ENCODE measurements at places on chromosomes 7 and 10.

DNA sequence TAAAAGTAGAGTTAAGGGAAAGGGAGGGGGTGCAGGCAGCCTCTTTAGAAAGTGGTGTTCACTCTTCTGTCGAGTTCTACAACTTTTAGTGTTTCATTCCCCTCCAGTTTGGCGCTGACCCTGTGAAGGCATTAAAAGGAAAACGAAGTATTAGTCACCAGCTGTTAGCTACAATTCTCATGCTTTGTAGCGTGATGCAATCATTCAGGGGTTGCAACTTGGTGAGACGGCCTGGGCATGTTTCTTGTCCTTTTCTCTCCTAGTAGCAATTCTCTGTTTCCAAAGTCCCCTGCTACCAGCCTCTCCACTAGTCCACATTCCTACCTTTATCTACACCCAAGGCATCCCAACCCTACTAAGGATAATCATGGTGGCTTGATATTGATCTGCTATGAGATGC is 33.7 kb upstream of the DGKI start:
- DNase-seq = peak; percentile 57

- no peak for DNase-seq
Observed at GRCh38 chr7:129807863-129808262, 144.9 kb downstream of the UBE2H start.

DNA sequence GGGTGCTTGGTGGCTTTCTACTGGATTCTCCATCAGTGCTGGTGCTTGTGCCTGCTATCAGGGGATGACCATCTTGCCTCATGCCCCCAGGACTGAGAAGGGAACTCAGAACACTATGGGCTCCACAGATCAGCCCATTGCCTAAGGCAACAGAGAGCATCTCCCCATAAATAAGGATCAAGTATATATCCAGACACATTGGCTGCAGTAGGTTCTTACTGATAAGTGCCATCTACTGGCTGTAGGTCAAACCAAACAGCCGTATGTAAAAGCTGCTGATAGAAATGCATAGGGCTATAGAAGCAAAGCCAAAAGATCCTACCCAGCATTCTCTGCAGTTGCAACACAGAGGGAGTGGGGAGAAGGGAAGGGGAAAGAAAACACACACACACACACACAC is 153.7 kb downstream of the CDK14 start:
- no peak for DNase-seq

DNA sequence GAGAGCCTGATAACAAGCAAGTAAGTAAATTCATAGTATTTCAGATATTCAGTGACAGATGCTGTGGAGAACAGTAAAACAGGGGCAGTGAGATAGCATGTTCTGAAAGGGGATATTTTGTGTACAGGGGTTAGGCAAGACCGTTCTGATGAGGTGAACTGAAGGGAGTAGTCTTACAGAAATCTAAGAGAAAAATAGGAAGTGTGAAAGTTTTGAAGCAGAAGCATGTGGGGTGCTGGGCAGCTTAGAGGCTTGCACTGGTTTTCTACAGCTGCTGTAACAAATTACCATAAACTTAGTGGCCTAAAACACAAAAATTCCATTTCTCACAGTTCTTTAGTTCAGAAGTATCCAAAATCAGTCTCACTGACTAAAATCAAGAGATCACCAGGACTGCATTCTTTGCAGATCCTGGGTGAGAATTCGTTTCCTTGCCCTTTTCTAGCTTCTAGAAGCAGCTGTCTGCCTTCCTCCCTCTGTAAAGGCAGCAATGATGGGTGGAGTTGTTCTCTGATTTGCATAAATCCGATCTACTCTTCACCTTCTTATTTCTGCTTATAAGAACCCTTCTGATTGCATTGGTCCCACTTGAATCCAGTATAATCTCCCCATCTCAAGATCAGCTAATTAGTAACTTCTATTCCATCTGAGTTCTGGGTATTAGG is 7.5 kb upstream of the KLF14 start:
- no peak for DNase-seq

- DNase-seq = no peak
Observed at GRCh38 chr10:132669208-132669861, 116.6 kb downstream of the NKX6-2 start.

GRCh38 chr10:62939698-62940097 is 123.5 kb upstream of the EGR2 start:
- no peak for DNase-seq

DNA sequence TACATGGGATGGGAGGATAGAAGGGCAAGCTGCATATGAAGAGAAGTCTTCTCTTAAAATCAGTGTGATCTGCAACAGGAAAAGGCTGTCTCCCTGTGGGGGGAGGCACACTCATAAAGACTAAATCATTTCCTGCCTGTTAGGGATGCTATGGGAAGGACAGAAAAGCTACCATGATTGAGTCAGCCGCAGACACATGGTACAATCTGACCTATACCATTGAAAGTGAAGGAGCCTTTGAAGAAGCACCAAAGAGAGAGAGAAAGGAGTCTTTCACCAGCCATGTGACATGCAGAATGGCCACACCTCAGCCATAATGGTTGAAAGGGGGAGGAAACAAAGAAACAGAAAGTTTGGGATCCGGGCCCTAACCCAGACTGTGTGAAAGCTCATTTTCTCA is 29.1 kb downstream of the NUDCD3 start:
- no peak for DNase-seq

DNA sequence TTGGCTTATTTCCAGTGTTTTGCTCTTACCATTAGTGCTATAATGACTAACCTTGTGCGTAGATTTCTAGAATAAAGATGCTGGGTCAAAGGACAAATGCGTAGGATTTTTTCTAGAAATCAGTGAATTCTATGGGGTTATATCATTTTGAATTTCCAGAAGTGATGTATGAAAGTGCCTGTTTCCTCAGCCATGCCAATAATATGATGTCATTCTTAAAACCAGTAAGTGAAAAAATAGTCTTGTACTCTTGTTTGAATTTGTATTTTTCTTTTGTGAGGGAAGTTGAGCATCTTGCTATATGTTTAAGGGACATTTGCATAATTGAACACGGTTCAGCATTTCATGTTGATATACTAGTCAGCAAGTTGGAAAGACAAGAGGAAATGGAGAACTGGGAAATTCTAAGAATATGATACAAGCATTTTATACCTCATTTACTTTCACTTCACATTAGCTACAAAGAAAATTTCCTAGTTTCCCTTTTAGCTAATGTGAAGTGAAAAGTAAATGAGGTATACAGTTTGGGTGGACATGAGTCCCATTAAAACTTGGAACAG is 3.8 kb upstream of the DNAH11 start:
- DNase-seq = no peak

GRCh38 chr10:78915190-78915518 is 153.6 kb upstream of the ZMIZ1 start:
- DNase-seq = peak; percentile 12

DNA sequence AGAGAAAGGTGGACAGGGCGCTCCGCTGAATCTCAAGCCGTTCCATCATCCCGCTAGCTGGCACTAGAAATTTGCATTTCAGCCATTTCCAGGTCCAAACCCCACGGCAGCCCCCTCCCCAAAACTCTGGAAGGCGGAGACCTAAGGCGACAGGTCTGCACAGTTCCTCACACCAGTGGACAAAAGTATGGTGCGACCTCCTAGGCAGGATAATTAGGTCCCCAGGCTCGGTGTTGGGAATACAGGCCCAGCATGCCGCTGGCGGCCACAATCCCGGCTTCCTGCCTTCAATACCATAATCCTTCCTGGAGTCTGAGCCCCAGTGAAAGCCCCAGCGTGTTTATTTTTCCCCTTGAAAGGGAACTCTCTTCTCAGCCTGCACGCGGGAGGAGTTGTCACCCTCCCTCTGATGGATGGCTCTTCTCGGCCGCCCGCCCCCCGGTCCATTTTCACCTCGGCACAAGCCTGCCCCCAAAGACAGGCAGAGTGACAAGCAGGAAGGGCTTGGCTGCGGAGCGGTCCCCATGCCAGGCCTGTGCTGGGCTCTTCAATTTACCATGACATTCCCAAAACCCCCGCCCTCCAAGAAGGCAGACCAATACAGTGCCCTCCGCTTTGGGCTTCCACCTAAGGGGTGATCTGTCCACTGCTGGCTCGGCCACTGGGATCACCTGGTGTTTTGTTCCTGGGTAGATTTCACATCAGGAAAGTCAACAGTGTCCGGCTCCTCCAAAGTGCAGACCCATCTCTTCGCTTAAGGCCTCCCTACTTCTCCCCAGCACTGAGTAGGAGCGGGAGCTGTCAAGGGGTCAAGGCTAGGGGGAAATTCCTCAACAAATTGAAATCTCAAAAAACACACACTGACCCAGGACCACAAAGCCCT is 2.2 kb downstream of the FGFR2 start:
- no peak for DNase-seq

- no peak for DNase-seq
Observed at GRCh38 chr10:132883391-132883881, 58.9 kb downstream of the CFAP46 start.

GRCh38 chr7:27300421-27300820 is 57.8 kb downstream of the EVX1 start:
- DNase-seq = no peak

- no peak for DNase-seq
Observed at GRCh38 chr7:45710271-45711160, 136.3 kb downstream of the ADCY1 start.

Measured in AG04449 (cell line).